ENCODE measurements at places on chromosomes 1 and 21.
A peak's percentile ranks its signal among the peaks of the same experiment; 100 is the strongest.

DNA sequence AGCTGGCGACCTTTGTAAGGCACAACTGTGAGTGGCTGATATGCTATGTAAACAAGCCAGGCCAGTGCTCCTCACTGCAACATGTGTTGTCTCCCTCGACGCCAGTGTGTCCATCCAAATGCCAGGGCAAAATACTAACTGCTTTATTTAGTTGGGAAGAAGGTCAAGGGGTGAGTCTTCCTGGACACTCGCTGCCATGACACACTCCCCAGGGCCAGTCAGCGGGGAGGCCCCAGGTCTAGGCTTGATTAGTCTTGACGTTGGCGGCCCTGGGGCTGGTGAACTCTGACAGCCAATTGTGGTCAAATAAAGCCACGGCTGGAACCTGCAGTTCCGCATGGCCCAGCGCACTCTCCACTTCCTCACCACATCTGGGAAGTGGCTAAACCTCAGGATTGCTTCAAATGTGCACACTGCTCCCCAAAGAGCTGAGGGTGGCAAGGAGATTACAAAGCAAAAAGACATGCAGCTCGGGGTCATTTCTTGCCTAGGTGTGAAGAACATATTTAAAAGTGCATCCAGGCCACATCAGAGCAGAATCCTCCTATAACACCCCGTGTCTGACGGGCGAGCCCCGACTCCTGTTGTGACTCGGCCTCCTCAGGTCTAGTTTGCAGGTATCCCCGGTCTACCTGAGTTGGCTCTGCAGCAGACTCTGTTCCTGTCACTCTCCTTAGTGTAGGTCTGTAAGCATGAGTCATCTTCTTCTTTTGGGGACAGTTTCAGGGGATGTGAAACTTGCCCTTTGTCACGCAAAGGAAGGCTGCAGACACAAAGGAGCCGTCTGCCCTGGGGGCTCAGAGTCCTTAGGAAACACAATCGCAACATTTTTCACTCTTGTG is 183.5 kb downstream of the RUNX1 start:
- no peak for DNase-seq

DNA sequence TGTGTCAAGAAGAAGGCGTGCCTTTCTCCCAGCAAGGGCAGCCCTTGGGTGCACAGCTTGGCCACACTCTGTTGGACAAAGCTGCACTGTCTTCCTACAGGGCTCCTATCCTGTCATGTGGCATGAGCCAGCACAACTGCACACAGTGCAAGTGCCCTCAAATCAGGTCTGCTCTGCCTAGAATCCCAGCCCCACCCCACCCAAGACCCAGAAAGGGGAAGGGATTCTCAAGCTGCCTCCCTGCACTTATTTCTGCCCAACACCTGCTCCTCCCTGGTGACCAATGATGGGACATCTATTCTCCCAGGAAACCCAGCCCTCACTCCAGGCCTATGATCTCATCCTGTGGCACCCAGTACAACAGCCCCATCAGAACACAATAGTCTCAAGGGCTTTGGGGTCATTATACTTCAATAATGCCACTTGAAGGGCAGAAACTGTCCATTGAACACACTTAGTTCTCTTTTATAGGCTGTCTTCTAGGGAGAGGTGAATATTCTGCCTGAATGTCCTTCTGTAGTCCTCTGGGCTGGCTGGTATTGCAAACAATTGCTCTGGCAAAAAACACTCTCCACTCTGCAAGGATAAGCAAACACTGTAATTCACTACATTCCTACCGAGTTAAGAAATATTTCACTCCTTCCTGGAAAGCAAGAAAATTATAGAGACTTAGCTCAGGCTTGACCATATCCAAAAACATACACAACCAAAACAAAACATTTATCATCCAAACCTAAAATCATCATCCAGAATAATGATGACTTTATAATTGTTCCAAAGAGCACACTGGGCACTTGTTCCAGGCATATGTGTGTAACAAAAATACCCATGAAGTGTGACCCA is 43.1 kb upstream of the IGSF3 start:
- DNase-seq = no peak

DNA sequence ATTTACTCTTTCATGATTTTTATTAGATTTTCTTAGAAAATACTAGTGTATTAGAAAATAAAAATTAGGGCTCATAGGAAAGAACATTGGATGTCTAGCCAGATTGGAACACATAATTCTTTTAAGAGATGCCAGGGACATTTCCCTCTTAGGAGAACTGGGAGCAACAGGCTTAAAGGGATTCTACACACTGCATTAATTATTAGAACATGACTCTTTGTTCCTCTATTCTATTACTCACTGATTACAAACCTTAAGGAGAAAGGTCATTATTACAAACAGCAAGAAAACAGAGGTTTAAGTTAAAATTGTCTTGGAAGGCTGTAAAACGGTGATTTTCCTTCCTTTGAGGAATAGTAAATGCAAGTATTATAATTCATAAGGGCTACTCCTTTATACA is 32.9 kb upstream of the VAV3 start:
- no peak for DNase-seq

DNA sequence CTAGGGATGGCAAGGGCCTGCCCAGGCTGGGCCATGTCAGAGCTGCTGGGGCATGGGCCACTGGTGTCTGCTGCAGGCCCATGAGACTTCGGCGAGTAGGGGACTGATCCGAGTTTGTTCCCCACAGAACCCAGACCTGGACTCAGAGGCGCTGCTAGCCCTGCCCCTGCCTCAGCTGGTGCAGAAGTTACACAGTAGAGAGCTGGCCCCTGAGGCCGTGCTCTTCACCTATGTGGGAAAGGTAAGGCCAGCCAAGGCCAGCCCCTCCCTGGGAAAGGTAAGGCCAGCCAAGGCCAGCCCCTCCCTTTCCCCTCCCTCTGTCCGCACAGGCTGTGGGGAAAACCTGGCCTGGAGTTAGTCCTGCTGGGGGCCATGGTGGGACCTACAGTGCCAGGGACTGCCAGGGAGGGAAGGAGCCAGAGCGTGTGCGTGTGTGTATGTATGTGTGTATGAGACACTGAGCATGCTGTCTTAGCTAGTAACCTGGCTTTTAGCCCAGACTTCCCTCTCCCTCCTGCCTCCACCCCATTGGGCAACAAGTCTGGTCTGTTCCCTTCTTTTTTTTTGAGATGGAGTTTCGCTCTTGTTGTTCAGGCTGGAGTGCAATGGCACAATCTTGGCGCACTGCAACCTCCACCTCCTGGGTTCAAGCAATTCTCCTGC is 8.0 kb downstream of the FAAH start:
- DNase-seq = peak; percentile 97

DNA sequence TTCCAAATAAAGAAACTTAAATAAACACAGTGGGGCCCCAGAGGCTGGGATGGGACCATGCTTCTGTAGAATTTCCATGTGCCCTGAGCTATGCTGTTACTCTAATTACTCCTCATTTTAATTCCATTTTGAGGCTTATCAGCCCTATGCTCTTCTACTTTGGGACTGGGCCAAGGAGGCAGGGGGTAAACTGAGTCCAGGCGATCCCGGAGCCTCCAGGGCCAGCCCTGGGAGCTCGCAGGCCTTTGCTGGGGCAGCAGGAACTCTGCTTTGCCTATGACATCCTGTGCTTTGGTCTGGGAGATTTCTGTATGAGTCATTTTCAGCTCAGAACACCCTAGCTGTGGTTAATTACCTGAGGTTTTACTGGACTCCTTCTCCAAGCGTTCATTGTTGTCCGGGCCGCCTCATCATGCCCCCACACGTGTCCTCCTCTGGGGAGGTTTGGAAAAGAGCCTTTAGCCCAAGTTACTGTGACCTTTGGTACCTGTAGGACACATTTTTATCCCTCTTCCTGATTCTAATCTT is 95.7 kb downstream of the RHOU start:
- peak; percentile 44 for DNase-seq

DNA sequence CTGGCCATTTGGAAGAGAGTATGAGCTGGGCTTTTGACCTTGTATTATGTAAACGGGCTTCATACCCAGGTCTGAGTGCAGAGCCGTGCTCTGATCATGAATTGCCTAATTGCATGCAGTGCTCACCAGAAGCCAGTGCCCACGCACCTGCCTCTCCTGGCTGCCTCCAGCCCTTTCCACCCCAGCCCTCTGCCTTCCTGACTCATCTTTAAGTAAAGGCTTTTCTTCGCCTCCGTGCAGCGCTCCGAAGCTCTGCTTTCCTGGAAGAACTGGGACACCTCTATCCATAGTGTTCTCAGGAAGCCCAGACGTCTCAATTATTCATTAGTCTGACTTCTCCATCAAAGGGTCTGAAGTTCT is 413.7 kb downstream of the PTPRU start:
- DNase-seq = no peak

DNA sequence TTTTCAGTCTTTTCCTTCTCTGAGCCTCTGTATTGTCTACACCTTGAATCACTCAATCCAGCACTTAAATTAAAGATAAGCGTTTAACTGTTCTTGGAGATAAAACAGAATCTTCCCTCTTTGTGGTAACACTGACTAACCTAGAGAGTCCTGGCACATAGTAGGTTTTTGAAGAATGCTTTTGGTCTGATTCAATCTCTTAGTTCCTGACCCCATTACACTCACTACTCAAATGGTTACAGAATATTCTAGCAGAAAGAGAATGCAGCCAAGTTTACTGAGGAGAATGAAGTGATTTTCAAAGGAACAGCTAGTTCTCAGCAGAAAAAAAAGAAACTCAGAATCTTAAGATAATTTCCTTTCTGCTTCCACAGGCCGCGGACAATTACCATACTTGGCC is 309.2 kb upstream of the PRMT6 start:
- DNase-seq = no peak

DNA sequence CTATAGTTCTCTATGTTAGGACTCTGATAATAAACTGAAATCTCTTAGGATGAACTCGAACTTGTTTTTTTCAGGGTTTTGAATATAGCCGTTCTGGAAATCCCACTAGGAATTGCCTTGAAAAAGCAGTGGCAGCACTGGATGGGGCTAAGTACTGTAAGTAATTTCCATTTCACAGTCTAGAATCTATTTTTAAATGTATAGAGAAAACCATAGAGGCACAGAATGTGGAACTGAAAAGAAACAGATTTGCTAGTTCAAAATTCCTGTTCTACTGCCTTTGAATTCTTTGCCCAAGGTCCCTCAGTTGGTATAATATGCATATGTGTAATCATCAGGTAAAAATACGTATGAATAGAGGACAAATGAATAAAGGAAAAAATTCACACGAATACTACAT is 4.8 kb downstream of the CTH start:
- DNase-seq = no peak

- DNase-seq = no peak
Measured at GRCh38 chr21:14869984-14870852, 194.6 kb downstream of the NRIP1 start.

DNA sequence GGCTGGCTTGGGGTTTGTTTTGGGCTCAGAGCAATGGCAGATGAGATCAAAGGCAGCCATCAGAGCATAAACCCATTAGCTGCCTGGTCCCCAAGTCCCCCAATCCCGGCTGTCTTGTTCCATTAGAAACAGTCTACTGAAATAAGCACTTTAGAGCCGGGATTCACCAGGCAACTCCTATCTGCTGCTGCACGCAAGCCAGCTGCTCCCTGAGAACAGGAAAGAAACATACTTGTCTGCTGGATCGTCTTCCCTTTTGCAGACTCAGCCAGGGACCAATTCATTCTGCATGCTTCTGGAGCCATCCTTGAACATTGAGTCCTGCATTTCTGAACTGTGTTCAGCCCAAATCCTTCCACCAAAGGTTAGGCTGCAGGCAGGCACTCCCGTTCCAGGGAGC is 21.8 kb downstream of the RXRG start:
- no peak for DNase-seq

DNA sequence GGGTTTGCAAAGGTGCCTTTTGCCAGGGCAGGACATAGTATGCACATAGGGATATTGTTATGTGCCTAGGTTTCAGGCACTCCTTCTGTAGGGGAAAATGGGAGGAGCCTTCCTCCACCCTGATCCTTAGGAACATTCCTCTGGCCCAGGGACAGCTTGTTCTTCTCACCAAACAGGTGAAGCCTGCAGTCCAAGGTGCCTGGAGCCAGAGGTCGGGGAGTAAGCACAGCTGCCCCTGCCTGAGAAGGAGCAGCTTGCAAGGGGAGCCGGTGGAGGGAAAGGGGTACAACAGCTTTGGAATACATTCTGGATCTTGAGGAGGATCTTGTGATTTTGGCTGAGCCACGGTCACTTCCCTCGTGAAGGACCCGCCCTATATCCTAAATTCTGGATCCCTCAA is 82.4 kb upstream of the CD1D start:
- no peak for DNase-seq

GRCh38 chr21:36437745-36438128 is 42.2 kb downstream of the CLDN14 start:
- peak; percentile 84 for DNase-seq

DNA sequence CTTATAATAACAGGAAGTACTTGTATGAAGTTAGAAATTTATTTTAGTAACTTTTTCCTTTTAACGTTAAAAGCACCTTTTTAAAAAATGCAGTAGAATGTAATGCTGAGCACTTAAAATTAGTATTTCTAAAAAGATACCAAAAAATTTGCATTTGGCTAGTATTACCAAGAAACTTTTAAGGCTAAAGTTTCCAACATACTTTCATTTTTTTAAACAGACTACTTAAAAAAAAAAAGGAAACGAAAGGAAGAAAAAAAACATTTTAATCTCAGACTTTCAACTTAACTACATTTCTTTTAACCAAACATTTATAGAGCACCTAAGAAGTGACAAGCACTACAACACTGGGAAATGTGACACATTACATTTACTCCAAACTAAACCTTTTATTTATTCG is 2.8 kb downstream of the ARID4B start:
- no peak for DNase-seq

All from fibroblast of pulmonary artery (primary cell).